Effector CD4-positive, alpha-beta T cell (primary cell): ENCODE measurements at places on chromosomes 2 and 18.

DNA sequence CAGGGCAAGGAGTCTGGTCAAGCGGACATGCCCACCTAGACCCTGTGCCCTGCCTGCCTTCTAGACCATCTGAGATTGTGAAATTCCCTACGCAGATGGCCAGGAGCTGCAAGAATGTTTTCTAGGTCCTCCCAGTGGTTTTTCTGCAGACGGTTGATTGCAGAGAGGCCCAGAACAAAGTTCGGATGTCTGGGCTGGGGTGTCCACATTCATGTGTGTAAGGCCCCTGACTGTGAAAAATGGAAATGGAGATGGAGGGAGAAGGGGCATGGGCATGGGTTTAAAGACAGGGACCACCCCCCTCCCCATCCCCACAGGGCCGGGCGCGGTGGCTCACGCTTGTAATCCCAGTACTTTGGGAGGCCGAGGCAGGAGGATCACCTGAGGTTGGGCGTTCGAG, 11.8 kb downstream of the ARHGAP25 start:
- no peak for DNase-seq

DNA sequence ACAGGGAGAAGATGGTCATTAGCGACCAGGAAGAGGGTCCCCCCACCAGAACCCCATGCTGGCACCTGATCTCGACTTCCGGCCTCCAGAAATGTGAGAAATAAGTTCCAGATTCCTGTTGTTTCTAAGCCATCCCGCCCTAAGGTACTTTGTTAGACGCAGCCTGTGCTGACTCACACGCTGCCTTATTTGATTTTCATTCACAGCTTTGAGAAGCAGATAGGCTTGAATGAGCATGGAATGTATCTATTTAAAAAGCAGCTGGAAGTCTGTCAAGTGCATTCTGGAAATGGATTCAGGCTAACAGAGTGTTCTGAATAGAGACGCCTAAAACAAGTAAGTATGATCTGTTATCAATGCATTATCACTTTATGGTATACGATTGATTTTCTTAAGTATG, 8.3 kb upstream of the IL1R2 start:
- no peak for DNase-seq

GRCh38 chr18:25467226-25467987, 115.4 kb upstream of the ZNF521 start:
- DNase-seq: no peak

GRCh38 chr2:19689646-19690168, 212.1 kb downstream of the TTC32 start:
- DNase-seq: no peak

GRCh38 chr2:71675296-71675695, 221.9 kb downstream of the DYSF start:
- no peak for DNase-seq

- no peak for DNase-seq
These were observed 209.5 kb downstream of the DYM start for GRCh38 chr18:49250816-49251388.

DNA sequence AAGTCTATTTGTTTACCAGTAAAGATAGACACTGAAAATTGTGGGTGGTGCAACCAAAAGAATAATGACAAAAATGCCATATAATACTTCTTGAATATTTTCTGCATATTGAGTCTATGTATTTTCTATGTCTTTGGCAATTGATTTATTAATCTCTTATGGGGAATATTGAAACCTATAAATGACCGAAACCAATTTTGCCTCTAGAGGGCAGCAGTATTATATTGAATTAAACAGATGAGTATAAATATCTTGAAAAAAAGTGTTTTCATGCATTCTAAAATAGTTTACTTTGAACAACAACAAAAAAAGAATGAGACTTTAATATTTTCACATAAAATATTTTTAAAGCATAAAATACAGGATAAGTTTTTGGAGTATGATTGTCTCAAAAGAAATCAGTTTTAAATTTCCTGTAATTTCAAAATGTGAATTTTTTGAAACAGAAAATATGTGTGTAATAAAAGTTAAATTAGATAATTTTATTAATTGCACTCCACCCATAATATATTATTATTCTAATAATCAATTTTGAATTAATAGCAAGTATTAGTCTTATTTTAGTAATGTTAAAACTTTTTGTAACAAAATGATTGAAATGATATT, 49.9 kb upstream of the CALCRL start:
- DNase-seq: no peak

DNA sequence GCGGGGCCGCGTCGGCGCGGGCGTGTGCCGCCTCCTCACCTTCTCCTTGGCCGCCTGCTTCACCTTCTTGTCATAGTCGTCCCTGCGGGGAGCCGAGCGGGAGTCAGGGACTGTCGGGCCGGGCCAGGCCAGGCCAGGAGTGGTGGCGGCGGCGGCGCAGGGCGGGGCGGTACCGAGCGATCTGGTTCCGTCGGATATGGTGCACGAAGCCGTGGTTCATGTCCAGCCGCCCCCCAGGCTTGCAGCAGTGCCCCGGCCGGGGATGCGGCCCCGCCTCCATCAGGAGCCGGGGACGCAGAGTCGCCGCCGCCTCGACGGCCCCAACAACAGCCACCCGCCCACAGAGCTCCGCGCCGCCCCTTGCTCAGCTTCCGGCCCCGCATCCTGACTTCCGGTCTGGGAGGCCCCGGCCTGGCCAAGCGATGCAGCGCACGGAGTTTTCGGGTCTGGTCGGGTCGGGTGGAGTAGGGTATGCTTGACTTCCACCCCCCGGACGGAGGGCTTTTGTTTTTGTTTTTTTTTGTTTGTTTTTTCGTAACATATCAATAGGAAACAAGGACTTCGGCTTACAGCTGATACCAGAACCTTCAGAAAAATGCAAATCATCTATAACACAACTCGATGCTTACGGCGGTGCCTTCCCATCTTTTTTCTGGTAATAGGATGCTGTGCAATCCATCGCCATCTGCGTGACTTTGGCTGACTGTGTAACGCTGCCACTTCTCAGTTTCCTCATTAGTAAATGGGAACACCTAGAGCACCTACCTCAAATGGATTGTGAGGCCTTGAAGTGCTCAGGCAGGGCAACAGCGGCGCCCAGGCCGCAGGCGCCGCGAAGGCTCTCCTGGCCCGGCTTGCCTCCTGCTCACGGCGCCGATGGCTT, at the start of gene C2orf68:
TSS of gene C2orf68 (minus strand) at position 362 of the 883 bp plus-strand sequence. CDS start at position 280, 82 bp downstream.
- DNase-seq: peak; percentile 77

- no peak for DNase-seq
These were observed 122.7 kb downstream of the MAP3K20 start for GRCh38 chr2:173198327-173198726.

DNA sequence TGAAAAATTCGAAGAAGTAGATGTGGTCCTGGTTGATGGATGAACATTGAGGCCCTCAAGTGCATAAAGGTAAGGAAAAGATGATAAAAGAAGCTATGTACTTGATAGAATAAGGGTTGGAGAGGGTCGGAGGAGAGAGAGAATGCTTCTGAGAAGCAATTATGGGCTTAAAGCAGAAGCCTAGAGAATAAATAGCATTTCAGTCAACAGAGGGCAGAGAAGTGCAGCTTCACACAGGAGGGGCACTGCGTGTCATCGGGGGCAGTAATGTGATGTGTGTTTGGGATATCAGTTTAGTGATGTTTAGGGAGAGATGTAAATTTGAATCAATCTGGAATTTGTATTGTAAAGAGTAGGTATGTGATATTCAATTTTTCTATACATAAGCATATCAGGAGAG, 334.5 kb downstream of the PIK3C3 start:
- no peak for DNase-seq

DNA sequence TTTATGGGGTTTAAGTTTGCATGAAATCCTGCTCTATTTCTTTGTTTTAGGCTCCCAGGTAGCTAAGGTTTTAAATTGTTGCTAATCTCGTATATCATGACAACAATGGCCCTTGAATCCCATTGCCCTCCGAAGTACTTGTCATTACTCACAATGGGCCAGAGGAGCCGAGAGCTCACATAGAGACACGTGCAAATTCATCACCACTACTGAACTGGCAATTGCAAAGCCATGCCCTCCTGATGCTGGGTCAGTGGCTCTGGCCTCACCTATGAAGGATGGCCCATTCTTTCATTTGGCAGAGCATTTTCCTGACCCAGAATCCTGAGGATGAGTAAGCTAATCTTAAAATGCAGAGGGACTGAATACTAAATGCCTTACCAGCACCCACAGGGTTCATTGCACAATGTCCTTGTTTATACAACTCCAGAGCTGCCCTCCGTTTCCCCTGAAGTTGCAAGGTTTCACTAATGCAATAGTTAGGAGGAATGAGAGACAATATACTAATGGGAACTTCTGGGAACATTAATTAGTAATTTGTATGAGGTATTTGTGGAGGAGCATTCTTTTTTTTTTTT, 71.6 kb upstream of the GAREM1 start:
- no peak for DNase-seq

- DNase-seq: no peak
These were observed 195.7 kb downstream of the LRATD1 start for GRCh38 chr2:14828223-14828622.

GRCh38 chr2:109194620-109194937, 65.6 kb downstream of the SH3RF3 start:
- DNase-seq: no peak

- DNase-seq: no peak
These were observed 259.4 kb upstream of the ETAA1 start for GRCh38 chr2:67137699-67138098.

DNA sequence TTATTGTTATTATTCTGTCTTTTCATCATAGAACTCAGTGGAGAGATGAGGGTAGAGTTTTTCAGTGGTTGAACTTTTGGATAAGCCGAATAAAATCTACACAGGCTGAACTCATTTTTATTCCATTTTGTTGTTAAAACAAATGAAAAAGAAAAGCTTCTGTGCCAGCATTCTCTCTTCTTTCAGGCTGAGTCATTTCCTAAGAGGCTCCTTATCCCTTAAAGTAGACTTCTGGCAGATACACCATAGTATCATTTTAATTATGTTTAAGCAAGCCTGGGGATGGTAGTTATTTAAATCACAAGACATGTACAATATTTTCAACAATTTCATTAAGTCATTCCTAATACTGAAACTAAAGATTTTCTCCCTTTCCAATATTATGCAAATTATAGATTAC, 1364.0 kb upstream of the NRXN1 start:
- DNase-seq: no peak

DNA sequence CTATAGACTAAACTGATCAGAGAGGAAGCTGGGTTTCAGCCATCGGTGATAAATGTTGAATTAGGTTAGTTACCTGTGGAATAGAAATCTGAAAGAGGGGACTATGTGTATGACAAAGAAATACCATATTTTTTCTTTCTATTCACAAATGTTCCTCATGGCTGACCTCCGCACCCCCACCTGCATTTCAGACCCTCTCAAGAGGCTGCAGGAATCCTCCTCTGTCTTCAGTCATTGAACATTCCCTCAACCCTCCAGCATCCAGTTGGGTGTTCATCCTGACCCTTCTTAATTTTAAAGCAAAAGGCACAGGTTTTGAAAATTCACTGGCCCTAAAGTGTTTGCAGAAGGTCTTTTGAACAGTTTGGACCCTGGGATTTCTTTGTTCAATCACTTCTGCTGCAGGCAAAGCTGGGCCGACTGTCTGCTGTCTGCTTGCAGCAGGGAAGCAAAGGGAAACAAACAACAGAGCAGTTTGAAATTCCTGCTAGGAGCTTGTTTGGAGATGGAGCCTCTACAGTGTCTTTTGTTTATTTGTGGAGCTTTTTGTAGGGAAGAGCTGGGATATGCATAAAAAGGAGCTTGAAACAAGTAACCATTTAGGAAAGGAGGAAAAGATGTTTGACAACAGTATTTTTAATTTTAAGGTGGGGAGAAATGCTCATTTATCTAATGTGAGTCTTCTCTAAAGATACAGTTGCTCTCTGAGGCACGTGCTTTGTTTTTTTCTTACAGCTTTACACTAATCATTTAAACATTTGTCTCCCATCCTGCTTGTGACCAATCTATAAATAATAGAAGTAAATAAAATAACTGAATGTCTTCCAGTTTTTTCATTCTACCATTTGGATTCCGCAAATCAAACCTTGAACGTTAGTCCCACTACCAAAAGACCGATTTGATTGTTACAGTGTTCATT, 213.3 kb upstream of the MMADHC start:
- no peak for DNase-seq

DNA sequence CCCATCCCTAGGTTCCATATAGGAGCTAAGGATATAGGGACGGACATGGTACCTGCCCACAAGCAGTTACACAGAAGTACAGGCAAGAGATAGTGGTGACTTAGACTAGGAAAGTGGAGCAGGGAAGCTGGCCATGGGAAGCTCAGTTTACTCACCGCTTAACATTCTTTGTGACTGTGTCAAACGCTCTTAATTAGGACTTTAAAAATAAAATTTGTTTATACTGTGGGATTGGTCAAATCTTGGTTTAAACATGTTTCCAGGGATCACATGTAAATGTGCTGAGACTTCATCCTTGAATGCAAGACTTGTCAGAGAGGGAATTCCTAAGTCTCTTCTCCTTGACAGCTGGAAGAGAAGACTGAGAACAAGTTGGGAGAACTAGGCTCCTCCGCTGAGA, 107.3 kb downstream of the MTCL1 start:
- no peak for DNase-seq

DNA sequence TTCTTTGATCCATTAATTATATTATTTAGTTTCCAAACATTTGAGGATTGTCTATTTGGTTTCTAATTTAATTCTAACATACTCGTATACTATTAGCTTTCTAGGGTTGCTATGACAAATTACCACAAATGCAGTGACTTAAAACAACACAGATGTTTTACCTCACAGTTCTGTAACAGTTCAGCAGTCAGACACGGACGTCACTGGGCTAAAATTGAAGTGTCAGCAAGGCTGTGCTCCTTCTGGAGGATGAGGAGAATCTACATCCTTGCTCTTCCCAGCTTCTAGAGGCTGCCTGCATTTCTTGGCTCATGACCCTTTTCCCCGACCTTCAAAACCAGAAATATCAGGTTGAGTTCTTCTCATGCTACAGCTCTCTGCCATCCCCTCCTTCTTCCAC, 117.6 kb downstream of the TFCP2L1 start:
- no peak for DNase-seq
